ENCODE measurements at places on chromosomes 3 and 15.
A peak's percentile ranks its signal among the peaks of the same experiment; 100 is the strongest.

DNA sequence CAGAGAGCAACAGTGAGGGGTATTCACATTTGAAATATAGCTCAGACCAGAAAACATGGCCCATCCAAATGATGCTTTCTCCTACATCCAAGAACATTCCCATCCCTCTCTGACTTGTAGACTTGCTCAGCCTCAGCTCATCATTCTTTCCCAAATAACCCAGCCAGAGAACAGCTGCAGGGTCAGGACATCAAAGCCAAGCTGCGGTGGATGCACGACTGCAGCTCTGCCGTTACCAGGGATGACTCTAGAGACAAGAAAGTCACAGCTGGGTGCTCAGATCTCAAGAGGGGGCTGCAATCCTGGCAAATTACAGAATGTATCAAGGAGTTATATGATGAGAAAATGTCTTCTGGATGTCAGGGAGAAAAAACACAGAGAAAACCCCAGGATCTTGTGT is 944.3 kb downstream of the NTRK3 start:
- DNase-seq: no peak

DNA sequence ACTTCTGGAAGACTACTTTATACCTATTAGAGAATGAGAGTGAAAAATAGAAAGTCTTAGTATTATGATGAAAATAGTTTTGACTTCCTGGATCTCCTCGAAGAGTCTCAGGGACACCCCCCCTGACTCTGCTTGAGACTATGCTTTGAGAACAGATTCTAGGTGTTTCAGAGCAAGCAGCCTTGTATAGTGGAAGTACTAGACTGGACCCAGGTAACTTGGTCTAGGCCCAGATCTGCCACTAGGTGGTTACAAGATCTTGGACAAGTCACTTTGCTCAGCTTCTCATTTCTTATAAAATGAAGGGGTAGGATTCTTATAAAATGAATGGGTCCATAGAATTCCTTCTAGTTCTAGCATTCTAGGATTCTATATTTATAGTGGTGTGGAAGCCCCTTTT is 9.1 kb downstream of the ABHD5 start:
- DNase-seq: no peak

DNA sequence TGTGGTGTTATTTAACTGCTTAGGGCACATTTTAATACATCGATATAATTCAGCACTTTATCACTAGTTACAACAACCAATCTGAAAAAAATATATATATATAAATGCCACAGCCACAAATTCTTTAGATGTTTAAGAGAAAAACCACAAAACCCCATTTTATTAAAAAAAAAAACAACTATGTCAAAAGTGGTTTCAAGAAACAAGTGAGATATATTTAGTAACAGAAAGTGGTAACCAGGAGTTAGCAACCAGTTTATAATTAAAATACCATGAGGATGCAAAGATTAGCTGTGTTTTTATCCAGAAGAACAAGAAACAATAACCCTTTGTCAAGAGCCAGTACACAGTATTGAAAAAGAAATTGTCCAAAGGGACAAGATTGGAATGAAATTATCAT is 14.8 kb upstream of the DIPK2A start:
- no peak for DNase-seq

- DNase-seq: no peak
Measured at GRCh38 chr3:147925272-147925671, 516.1 kb downstream of the ZIC1 start.

GRCh38 chr15:99212406-99212805 is 37.0 kb downstream of the TTC23 start:
- DNase-seq: no peak

GRCh38 chr15:97875513-97876280 is 84.8 kb upstream of the ARRDC4 start:
- DNase-seq: no peak

- DNase-seq: no peak
Measured at GRCh38 chr3:135997554-135998320, 32.2 kb downstream of the PPP2R3A start.

DNA sequence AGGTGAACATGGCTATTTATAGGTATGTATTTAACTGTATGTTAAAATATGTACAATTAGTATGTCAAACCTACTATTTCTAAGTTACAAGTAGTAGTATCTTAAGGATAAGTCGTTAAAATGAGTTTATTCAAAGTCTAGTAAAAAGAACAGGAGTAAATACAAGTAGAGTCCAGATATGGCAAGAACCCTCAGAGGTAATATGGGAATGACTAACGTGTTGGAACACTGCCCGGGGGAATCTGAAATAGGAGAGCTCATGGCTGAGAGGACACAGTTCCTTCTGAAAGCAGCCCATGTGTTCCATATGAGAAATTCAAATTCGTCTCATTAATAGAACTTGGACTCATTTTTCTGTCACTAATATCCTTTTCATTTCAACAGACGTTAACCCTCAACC is 158.8 kb downstream of the CLSTN2 start:
- no peak for DNase-seq

- DNase-seq: peak; percentile 59
Measured at GRCh38 chr3:179037351-179037750, 34.3 kb downstream of the ZMAT3 start.

DNA sequence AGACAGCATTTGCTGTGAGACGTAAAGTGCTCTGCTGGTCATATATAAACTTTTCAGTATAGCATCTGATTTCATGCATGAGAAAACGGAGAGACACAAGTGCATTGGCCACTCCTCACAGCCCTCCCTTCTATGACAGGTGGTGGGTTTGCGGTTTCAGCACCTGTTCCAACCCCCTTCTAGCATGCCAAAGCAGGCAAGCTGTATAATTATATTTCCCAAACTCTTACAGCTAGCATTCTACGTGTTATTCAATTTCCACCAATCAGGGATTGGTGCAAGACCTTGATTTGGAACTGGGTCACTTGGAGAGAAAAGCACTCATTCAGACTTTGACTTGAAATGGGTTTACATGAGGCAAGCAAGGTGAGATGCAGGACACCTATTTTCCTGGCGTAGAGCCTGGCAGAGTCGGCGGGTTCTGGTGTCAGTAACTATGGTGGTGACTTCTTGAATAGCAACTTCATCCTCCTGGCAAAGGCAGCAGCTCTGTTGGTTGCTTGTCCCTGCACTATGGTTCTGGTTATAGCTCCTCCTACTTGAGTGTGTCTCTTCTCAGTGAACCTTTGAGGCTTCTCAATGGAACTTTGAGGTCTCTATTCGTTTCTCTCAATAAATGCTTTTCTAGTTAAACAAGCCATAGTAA is 356.5 kb downstream of the TBL1XR1 start:
- DNase-seq: no peak

DNA sequence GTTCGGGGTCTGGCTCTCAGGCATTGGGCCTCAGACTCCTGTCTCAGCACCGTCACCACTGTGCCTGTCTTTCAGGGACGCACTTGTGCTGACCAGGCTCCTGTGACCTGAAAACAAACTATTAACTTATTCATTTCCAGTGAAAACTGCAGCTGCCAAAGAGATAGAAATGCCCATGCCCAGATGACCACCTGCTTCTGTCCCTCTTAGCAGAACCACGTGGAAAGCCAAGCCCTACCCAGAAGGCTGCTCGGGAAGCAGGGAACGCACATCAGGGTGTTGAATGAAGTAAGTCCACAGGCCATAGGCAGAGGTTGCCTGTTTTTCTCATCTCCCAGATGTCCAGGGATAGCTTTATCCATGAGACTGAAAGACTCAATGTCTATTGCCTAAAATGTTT is 219.3 kb downstream of the EBLN2 start:
- no peak for DNase-seq

- no peak for DNase-seq
Measured at GRCh38 chr15:51390241-51390965, 48.9 kb downstream of the GLDN start.

- no peak for DNase-seq
Measured at GRCh38 chr3:74469151-74469550, 145.3 kb downstream of the CNTN3 start.

DNA sequence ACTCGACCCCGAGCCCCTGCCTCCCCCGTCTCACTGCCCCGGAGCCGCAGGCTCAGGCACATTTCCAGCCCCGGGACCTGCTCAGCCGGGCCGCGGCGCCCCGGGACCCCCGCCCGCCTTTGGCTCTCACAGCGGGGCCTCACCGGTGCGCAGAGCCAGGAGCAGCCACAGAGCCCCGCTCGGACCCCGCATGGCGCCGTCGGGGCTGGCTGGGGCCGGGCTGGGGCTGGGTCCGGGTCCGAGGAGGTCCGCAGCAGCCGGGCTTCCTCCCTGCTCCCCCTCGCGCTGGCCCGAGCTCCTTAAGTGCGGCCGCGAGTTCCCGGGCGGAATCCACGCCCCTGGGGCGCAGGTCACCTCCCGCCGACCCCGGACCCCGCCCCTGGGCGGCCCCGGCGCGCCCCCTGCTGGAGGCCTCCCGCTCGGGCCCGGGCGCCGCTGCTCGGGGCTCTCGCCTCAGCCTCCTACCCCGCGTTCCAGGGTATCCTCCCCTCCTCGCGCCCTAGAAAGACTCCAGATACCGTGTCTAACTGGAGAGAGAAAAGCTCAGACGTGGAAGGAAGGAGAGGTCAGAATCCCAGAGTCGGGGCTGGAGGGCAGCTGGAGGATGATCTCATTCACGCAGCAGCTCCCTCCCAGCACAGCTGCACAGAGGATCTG is at the start of gene MELTF:
MELTF (minus strand) TSS at position 307 of the 657 bp plus-strand sequence; CDS start at position 192, 115 bp downstream.
- peak; percentile 40 for DNase-seq

- DNase-seq: no peak
Measured at GRCh38 chr15:40469776-40470390, 901 bp upstream of the CHST14 start.

- DNase-seq: no peak
Measured at GRCh38 chr3:132286035-132286434, 31.2 kb upstream of the ACP3 start.

- no peak for DNase-seq
Measured at GRCh38 chr15:78212008-78212407, 22.4 kb downstream of the ACSBG1 start.

DNA sequence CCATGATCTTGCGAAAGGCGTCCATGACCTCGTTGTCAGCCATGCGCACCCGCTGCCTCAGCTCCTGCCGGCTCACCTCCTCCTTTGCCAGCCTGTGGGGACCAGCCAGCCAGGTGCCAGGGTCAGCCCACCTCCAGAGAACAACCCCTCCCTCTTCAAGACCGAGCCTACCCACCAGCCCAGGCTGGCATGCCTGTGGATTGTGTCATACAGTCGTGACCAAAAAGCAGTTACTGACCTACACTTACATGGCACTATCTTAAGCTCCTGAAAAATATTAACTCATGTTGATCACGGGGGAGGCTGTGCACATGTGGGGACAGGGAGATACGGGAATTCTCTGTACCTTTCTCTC is 10.7 kb upstream of the CAMK1 start:
- DNase-seq: no peak

DNA sequence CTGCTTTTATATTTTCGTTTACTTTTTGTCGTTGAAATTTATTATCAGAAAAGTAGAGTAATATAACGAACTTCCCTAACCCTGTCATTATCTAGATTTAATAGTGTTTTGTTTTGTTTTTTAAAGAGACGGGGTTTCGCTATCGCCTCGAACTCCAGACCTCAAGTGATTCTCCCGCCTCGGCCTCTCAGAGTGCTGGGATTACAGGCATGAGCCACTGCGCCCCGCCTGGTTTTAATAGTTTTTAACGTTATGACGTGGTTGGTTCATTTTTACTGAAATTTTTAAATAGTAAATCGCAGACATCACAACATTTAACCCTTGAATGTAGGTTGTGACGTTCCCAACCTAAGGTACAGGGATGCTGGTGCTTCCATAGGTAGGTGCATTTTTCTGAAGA is 1.0 kb downstream of the NGRN start:
- DNase-seq: no peak

- no peak for DNase-seq
Measured at GRCh38 chr3:9957214-9957613, 5.0 kb upstream of the PRRT3 start.

GRCh38 chr3:126129398-126129891 is 45.5 kb upstream of the SLC41A3 start:
- DNase-seq: no peak

- DNase-seq: no peak
Measured at GRCh38 chr3:26768068-26768651, 145.6 kb downstream of the LRRC3B start.

GRCh38 chr3:126344380-126345041 is 12.7 kb downstream of the KLF15 start:
- no peak for DNase-seq

- DNase-seq: no peak
Measured at GRCh38 chr3:146160964-146161662, at the start of gene PLOD2. PLOD2 (minus strand) TSS chr3:146161184; CDS start chr3:146160989, 195 bp downstream.

DNA sequence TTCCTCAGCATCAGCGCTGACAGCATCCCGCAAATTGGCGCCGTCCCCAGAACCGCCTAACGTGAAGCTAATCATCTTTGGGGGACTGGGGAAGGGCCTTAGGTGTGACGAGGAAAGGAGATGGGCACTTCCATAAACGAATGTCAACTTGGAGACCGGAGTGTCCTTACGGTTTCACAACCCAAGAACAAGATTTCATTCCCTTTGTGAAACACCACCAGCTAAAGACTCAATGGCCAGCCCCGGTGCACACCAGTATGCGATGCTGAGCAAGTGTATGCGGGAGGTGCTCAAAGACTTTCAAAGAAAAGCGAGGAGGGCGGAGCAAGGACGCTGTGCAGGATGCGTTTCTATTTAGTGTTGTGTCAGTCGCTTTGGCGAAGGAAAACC is 759 bp upstream of the TTBK2 start:
- DNase-seq: peak; percentile 9

GRCh38 chr3:128496019-128496601 is 3.1 kb upstream of the GATA2 start:
- DNase-seq: no peak

GRCh38 chr15:25797035-25797434 is 66.1 kb downstream of the ATP10A start:
- DNase-seq: no peak

DNA sequence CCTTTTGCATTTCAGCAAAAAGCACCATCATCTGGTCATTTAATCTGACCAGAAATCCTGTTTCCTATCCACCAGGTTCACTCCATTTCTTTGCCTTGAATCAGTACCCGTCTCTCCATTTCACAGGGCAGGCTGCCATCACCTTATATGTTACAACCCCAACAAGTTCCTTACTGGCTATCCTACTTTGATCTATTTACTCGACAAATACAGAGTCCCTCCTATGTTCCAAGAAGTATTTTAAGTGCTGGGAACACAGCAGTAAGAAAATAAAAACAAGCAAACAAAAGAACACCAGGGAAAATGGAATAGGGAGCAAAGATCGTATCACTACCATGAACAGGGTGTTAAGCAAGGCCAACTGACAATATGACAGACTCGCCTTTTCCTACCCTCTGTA is 295.2 kb upstream of the WNT5A start:
- DNase-seq: no peak

DNA sequence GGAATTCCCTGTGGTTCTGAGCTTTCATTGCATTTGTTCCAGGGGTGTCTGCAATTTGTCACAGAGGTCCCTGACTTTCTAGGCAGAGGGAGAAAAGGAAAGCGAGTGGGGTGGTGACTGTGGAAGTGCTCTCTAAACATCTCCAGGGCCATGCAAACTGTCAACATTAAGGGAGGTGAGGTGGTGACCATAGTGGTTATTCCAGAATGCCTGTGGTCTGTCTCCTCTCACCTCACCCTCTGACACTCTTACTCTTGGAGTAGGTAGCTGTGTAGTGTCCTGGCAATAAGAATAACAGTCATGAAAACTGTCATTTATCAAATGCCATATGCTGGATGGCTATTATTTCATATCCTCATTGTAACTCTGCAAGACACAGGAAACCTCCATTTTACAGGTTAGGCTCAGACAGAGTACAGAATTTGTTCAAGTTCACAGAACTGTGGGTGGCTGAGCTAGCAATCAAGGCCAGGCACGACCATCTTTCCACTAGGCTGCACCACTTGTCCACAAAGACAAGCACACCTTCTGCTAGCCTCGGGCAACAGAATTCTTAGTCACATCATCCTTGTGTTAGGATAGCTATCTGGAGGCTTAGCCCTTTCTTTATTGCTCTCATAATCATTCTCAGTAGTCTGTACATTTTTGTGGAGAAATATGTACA is 179.4 kb downstream of the CD47 start:
- no peak for DNase-seq

Data from stimulated activated CD4-positive, alpha-beta T cell treated with anti-CD3 and anti-CD28 coated beads, Interleukin-15, amount 100 ng/mL, for 48 hours (primary cell).